Osteocyte (in vitro differentiated cells): ENCODE measurements at places on chromosomes 7 and 10.

- no peak for DNase-seq
These were observed 34.9 kb downstream of the PAX2 start for GRCh38 chr10:100780324-100780723.

- no peak for DNase-seq
These were observed 48.8 kb downstream of the PNLIPRP3 start for GRCh38 chr10:116476461-116476860.

- DNase-seq = no peak
These were observed 51.5 kb downstream of the CHST15 start for GRCh38 chr10:124041675-124042445.

- DNase-seq = no peak
These were observed 16.0 kb downstream of the NUDT5 start for GRCh38 chr10:12179606-12180170.

- no peak for DNase-seq
These were observed 23.1 kb downstream of the GBF1 start for GRCh38 chr10:102268375-102268888.

GRCh38 chr10:75744261-75744660 lies 312.8 kb downstream of the LRMDA start:
- DNase-seq = no peak

- DNase-seq = peak; percentile 88
These were observed 166.3 kb downstream of the NEURL1 start for GRCh38 chr10:103659674-103660363.

GRCh38 chr7:141227454-141227853 lies 153.6 kb downstream of the TMEM178B start:
- no peak for DNase-seq

DNA sequence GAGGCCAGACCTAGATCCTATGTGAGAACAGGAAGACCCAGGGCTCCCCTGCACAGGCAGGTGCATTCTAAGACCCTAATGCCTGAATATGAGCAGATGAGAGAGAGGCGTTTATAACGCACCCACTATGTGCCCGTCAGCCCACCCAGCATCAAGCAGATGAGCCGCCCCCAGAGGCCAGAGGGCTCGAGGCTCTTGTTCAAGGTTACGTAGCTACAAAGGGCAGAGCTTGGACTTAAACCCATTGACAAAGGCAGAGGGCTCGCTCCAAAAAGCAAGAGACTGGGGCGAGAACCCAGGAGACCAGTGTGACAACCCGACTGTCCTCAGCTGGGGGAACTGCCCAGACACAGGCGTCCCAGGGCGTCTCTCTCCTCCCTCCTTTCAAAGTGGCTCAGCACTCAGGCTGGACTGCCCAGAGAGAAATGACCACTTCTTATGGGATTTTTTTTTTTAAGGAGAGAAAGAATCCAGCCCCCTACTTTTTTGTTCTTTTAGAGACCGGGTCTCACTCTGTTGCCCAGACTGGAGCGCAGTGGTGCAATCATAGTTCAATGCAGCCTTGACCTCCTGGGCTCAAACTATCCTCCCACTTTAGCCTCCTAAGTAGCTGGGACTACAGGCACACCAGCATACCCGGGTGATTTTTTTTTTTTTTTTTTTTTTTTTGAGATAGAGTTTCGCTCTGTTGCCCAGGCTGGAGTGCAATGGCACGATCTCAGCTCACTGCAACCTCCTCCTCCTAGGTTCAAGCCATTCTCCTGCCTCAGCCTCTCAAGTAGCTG lies 40.1 kb downstream of the TNRC18 start:
- DNase-seq = no peak

DNA sequence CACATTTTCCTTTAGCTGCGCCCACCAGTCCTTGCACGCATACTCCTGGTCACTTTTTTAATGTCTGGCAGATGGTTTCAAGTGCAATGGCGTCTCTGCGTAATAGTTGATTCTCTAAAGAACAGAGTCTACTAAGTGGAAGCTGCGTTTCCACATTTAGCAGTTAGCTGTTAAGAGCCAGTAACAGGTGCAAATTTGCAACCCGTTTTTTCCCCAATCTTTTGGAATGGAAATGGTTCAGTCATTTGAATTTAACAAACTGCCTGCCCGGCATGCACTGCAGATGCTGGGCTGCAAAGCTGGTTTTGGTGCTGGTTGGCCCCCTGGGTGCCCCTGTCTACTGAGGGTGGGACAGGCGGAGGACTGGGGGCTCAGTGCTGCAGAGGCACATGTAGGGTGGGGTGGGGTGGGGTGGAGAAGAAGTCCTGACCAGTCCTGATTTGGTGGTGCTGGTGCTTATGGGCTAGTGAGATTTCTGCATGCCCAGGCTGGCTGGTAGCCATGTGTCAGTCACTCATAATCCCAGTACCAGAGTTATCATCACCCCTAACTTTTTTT lies 43.9 kb downstream of the CUX1 start:
- no peak for DNase-seq

- no peak for DNase-seq
These were observed 100.7 kb downstream of the FAM53B start for GRCh38 chr10:124643330-124644009.

- no peak for DNase-seq
These were observed 12.7 kb upstream of the BNIP3 start for GRCh38 chr10:131994435-131994834.

DNA sequence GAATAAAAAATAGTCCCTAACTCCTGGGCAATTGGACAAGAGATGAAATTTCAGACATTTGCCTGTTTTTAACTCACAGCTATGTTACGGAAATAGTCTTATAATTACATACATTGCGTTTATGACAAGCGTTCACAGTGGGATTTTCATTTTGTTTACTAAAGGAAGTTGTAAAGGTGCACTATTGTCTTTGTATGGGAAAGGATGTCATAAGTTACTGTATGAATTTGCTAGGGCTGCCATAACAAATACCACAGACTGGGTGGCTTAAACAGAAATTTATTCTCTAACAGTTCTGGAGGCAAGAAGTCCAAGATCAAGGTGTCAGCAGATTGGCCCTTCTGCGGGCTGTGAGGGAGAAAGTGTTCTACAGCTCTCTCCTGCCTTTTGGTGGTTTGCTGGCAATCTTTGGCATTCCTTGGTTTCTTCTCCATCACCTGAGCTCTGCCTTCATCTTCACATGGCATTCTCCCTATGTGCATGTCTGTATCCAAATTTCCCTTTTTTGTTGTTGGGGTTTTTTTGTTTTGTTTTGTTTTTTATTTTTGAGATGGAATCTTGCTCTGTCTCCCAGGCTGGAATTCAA lies 5.6 kb downstream of the NFE2L3 start:
- no peak for DNase-seq

GRCh38 chr10:70587045-70587658 lies 15.4 kb downstream of the PRF1 start:
- DNase-seq = no peak

DNA sequence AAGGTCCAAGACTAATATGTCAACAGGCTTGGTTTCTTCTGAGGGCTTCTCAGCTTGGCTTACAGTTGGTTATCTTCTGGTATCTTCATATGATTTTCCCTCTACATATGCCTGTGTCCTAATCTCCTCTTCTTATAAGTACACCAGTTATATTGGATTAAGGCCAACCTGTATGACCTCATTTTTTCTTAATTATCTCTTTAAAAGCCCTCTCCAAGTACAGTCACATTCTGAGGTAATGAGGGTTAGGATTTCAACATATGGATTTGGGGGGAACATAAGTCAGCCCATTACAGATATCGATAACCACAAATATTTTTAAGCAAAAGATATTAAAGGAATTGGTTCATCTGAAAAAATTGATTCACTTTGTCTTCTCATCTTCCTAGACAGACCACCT lies 49.2 kb downstream of the IQUB start:
- DNase-seq = no peak

DNA sequence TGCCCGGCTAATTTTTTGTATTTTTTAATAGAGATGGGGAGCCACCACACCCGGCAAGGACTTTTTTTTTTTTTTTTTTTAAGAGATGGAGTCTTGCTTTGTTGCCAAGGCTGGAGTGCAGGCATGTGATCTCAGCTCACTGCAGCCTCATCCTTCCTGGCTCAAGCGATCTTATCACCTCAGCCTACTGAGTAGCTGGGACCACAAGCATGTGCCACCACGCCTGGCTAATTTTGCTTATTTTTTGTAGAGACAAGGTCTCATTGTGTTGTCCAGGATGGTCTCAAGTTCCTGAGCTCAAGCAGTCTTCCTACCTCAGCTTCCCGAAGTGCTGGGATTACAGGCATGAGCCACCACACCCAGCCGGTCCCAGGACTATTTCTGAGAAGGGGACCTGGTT lies 9.3 kb upstream of the MCU start:
- no peak for DNase-seq

- DNase-seq = no peak
These were observed 116.6 kb downstream of the RAB18 start for GRCh38 chr10:27620430-27621397.

DNA sequence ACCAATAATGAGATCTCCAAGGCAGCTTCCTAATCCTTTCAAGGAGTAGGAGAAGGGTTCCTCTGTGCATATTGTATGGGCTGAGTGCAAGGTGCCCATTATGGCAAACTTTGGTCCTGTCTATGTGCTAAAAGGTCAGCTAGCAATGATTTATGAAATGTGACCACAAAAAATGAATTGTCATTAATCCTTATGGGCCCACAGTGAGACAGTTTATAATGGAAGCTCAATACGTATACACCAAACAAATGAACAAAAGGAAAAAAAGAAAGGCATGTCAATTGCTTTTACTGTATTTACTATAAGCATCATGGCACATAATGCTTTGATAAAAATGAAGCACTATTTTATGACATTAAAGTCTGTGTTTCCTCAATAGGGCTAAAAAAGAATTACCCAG lies 54.5 kb downstream of the ELAPOR2 start:
- DNase-seq = no peak
